Osteocyte (in vitro differentiated cells): ENCODE measurements at places on chromosomes 3 and 15.

GRCh38 chr3:19972054-19972453 lies 25.2 kb downstream of the RAB5A start:
- no peak for DNase-seq

DNA sequence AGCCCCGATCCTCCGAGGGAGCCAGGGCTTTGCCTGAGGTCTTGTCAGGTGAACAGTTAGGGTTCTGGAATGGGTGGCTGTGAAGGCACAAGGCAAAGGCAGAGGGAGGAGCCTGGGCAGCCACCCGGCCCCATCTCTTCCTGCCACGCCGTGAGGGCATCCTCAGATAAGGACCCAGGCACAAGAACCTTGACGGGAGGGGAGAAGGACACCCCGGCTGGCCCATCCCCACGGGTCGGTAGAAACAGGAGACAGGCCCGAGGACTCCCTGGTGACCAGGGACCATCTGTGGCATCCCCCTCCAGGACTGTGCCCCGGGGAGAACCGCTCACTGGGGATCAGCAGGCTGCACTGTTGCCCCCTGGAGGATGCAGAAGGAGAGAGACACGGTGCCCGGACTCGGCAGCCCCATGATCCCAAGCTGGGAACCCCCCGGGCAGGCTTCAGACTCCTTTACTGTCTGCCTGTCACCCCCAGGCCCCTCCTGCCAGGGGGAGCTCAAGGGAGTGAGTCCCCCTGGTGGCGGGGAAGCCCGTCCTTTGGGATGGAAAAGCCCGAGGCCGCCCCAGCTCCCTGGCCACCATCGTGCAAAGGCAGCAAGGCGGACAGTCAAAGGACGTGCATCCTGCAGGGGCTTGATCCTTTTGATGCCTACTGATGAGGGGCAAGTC lies 12.3 kb upstream of the PCSK6 start:
- DNase-seq = peak; percentile 83

GRCh38 chr3:126523745-126524428 lies at the start of gene CHST13:
Gene CHST13 (plus strand): TSS chr3:126524155. CDS start chr3:126524333, 178 bp downstream.
- DNase-seq = no peak

DNA sequence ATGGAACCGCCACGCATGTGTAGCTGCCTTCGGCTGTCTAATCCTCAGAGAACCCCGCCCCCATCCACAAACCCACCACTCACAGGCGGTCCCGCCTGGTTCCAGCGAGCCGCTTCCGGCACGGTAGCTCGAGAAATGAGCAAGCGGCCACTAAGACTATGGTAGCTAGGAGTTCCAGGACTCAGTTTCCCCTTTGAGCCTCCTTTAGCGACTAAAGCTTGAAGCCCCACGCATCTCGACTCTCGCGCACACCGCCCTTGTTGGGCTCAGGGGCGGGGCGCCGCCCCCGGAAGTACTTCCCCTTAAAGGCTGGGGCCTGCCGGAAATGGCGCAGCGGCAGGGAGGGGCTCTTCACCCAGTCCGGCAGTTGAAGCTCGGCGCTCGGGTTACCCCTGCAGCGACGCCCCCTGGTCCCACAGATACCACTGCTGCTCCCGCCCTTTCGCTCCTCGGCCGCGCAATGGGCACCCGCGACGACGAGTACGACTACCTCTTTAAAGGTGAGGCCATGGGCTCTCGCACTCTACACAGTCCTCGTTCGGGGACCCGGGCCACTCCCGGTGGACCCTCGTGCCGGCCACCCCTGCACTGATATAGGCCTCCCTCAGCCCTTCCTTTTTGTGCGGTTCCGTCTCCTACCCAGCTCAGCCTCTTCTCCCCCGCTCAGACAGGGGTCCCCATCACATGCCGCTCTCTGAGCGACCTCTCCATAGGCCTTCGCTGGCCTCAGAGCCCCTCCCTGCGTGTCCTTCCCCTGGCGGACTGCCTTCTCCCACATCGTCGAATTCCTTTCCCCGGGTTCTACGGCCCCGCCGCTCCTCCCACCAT lies at the start of gene RAB11A:
TSS of gene RAB11A (plus strand) at position 366 of the 828 bp plus-strand sequence. CDS start at position 461, 95 bp downstream.
- DNase-seq = peak; percentile 98

DNA sequence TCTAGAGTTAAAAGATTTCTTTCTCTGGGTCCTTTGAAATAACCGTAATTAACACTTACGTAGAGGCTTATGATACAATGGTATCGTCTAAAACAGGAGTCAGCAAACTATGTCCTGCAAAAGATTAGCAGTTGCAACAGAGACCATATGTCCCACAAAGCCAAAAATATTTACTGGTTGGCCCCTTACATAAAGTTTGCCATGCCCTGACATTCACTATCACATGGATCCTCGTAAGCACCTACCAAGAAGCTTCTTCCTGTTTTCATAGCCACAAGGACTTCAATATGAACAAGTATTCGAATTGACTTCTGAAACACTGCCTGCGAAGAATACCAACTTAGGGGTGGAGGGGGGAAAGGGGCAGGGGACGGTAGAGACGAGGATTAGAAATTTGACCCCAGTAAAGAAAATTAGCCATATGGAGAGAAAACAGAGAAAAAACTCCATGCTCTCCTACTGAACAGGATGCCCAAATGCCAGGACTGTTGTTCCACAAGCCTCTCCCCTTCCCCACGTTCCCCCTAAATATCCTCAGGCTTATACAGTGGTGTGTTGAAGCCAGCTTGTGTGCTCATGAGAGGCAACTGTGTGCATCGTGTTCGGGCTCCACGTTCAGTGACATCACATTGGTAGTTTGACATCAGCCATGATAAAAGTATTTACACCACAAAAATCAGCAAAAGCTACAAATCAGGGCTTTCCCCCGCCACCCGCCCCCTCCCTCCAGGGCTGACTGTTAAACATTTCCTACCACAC lies 144.1 kb upstream of the HES1 start:
- no peak for DNase-seq

DNA sequence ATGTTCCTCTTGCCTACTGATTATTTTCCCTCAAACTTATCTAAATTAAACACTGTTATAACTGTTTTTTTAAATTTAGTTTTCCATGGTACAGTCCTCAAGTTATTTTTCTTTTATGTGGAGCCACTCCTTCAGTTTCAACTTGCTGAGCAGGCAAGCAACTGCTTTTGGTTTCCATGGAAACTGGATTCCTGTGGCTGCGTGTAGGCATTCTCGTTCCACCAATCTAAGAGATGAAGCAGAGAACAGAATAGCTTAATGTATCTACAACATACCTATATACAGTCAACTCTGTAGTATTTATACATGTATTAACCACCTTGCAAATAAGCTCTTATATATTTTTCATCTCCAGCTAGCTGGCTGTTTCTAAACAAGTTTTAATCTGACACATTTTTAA lies 25.8 kb upstream of the ANXA2 start:
- DNase-seq = no peak

DNA sequence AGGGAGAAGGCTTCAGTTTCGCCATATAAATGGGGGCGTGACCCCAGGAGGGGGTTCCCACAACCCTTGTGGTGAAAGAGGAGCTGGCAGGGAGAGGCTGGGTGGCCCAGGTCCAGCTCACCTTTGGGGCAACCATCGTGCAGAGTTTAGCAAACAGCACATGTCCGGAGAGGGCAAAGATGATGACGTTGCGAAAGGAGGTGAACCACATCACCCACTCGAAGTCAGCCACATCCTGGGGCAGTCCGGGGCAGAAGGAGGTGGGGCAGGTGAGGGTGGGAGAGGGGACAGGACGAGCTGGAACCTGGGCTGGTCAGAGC lies 3.7 kb downstream of the HHATL start:
- DNase-seq = peak; percentile 77

GRCh38 chr3:160616311-160616710 lies 50.9 kb upstream of the KPNA4 start:
- DNase-seq = no peak

- DNase-seq = no peak
Measured at GRCh38 chr15:99998661-99999101, 265.4 kb upstream of the LYSMD4 start.

DNA sequence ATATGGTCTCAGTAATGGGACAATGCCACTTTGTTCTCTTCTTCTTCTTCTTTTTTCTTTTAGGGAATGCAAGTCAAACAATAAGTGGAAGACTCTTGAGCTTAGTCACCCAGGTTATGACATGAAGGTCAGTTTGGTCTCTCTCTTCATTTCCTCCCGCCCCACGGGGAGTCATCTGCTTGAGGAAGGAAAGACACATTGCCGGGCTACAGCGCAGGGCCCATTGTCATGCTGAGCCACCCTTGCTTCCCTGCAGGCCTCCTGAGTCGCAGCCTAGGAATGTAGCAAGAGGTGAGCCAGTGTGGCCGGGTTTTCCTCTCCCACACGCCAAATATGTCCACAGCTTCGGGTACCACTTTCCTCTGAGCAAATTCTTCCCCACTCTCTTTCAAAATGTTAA lies 47.6 kb downstream of the RAP2B start:
- no peak for DNase-seq

GRCh38 chr3:6989608-6990291 lies 128.8 kb downstream of the GRM7 start:
- DNase-seq = no peak

- DNase-seq = no peak
Measured at GRCh38 chr15:38698254-38698653, 133.6 kb upstream of the RASGRP1 start.

GRCh38 chr15:33671456-33671855 lies 296.8 kb upstream of the CHRM5 start:
- DNase-seq = no peak

GRCh38 chr3:13346481-13347389 lies 73.4 kb downstream of the NUP210 start:
- no peak for DNase-seq

DNA sequence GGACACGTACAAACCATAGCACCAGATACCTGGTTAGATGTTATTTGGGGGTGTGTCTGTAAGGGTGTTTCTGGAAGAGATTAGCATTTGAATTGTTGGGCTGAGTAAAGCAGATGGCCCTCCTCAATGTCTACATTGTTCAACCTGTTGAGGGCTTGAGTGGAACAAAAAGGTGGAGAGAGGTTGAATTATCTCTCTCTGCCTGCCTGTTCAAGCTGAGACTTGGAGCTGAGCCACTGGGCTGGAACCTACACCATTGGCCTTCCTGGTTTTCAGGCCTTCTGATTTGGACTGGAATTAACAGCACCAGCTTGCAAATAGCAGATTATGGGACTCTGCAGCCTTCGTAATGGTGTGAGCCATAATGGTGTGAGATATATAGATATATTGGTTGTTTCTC lies 71.3 kb upstream of the CORO2B start:
- no peak for DNase-seq

- DNase-seq = no peak
Measured at GRCh38 chr15:98714922-98715321, 66.6 kb downstream of the IGF1R start.

DNA sequence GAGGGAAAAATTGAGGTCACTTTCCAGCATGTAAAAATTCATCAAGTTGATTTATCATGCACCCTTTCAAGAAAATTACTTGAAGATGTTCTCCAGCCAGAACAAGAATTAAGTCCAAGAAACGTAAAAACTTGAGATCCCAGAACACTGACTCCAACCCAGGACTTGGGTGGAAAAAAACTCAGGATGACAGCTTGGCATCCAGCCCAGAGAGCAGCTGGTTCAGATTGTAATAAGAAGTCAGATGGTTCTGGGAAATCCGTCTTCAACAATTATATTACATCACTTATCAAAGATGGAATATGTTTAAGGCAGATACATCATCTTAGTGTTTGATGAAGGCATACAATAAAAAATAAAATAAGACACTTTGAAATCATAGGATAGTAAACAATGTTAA lies 23.0 kb upstream of the DNAJC13 start:
- no peak for DNase-seq

DNA sequence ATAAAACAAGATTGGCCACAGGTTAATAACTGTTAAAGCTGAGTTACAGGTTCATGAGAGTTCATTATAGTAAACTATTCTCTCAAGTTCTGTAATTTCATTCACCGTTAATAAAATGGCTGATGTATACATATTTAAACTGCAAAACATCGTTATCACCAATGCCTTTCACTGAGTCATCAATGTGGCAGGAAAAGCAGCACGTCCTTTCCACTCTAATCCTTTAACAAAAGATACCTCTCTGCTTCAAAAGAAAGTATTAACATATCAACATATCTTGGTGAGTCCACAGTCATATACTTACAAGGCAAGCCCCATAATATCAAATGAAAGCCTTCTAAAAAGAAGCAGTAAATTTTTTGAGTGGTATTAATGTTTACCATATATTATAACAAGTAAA lies 54.5 kb downstream of the UACA start:
- DNase-seq = no peak

DNA sequence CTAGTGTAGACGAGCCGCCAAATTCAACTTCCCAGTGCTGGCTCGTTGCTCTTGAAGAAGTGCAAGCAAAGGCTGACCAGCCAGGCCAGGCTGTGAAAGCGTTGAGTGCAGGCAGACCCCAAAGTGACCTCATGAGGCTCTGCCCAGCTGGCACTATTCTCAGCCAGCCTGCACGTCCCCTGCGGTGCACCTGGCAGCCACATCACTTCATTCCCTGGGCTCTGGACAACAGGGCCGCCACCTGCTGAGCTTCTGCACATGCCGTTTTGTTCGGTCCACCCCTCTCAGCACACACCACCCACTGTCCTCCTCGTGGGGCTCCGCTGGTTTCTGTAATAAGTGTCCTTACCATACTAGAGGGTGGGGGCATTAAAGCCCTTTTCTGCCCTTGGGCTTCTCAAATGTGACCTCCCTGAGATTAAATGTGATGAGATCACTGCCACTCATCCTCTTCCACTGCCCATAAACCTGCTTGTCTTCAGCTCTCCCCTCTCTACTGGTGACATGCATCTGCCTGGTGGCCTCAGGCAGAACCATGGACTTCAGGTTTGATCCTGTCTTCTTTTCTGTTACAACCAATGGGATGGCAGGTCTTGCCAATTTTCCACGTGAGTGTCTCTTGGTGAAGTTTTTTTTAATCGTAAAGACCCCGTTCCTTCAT lies 6.1 kb downstream of the RASGRF1 start:
- no peak for DNase-seq

DNA sequence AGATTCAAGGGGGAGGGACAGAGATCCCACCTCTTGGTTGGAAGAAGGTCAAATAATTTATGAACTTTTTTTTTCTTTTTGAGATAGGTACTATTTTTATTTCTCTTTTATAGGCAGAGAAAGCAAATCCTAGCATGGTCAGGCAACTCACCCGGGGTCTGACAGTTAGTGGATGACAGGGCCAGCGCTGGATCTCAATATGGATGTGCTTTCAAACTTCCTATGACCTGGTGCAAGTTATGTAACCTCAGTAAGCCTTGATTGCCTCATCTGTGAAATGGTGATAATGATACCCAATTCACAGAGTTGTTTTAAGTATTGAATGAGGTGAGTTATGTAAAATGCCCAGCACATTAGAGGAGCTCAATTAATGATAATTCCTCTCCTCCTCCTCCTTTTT lies 86.8 kb upstream of the MEF2A start:
- DNase-seq = no peak
